Caco-2 (cell line): ENCODE measurements at places on chromosomes 5 and 9.
A peak's percentile ranks its signal among the peaks of the same experiment; 100 is the strongest.

DNA sequence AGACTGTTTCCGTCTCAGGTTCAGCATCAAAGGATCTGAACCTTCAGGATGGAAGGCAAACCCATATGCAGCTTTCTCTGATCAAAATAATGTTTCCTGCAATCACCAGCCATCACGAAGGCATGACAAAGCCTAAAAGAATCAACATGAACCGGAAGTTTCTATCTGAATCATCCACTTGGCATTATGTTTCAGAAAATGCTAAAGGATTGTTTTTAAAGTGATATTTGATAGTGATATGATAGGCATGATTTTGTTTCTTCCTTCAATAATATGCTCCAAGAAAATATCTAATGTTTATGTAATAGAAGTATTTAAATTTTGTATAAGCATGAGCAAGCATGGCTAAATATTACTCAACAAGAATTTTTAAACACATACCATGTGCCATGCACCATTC, 219.6 kb downstream of the PLK2 start:
- no peak for DNase-seq

DNA sequence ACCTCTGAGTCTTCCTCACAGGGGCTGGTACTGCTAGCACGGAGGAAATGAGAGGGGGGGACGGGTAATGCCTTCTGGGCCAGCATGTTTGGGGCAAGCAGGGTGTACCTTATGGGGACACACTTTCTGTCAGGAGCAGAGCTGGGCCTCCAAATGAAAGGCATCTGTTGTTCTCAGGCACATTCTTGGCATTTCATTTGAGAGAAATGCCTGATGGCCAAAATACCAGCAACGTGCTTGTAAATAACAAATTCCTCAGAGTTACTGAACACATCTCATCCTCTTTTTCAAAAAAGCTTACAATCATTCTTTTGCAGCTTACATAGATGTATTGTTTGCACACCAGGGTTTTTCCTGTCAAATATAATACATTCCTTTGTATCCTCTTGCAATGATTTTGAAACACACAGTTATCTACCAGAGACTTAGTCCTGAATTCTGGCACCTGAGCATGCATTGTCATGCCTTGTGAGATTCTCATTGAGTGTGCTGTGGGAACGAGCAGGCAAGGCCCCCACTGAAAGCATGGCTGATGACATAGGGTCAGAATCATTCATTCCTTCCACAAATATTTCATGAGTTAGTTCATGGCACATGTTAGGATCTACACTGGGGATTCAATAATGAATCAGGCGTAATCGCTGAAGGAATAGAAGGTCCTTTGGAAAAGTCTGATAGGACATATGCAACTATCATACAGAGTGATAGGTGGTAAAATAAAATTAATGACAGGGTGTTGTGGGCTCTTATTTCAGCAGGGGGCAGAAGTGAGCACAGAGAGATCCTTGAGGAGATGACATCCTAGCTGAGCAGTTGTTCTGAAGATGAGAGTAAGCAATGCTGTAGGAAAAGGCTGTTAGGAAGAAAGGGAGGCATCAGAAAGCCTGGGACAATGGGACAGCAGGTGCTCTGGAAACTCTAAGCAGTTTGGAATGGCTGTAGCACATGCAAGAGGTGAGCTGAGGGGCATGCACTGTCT, 260.9 kb upstream of the TUT7 start:
- peak; percentile 0 for DNase-seq

- DNase-seq, result no peak
Measured at GRCh38 chr5:37988454-37989046, 148.7 kb upstream of the GDNF start.

- DNase-seq, result no peak
Measured at GRCh38 chr9:7150153-7150890, 392.5 kb downstream of the KDM4C start.

- no peak for DNase-seq
Measured at GRCh38 chr9:114820776-114821501, 15.1 kb upstream of the TNFSF15 start.

DNA sequence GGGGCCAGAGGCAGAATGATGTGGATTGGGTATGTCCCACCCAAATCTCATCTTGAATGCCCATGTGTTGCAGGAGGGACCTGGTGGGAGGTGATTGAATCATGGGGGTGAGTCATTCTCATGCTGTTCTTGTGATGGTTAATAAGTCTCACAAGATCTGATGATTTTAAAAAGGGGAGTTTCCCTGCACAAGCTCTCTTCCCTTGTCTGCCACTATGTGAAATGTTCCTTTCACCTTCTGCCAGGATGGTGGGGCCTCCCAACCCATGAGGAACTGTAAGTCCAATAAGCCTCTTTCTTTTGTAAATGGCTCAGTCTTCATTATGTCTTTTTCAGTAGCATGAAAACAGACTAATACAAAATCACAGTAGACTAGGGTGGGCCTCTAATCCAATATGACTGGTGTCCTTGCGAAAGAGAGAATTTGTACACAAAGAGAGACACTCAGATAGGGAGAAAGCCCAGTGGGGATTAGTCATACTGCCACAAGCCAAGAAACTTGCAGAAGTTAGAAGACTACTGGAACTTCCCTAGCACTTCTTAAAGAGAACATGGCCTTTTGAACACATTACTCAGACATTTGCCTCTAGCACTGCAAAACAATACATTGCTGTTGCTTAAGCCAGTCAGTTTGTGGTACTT, 68.4 kb downstream of the ANXA1 start:
- no peak for DNase-seq

DNA sequence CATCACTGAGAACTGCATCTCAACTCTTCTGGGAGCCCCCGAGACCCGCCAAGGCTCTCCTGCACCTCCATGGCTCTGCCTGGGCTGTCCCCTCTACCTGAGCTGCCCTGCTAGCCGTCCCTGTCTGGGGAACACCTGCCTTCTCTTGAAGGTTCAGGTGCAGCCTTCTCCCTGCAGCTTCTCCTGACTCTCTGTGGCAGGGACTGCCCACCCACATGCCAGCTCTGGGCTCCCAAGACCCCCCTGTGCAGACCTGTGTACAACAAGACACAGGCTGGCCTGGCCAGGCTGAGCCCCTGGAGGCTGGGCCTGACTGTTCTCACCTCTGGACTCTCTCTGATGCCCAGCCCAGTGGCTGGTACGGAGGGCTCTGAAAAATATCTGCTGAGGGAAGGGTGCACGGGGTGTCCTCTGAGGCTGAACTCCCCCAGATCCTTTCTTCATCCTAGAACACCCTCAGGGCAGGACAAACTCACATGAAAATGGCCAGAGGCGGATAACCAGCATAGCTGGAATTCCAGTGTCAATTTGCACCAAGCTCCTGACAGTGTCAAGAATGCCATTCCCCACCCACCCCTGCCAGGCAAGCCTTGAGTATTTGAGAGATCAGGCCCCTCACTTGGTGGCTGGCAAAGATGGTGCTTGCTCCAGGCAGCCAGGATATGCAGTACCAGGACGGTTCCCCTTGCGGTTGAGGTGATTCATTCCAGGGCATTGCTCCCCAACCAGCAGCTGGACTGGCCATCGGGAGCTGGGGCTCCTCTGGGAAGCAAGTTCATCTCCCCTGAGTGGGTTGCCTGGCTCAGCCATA, 40.9 kb upstream of the SLC25A51 start:
- DNase-seq, result peak; percentile 89

DNA sequence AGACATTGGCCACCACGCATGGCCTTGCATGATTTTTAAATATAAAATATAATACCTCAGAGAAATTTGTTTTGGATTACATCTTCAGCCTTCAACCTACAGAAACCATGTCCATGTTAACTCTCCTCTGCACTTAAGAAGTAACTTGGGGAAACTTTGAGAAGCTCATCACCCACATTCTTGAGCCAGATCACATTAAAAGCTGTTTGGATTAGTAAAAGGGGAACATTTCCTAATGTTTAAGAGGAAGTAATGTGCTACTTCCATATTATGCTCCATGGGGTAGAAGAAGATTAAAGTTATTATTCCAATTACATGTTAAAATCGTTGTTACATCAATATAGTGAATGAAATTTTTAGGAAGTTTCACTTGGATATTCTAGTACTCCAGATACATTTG, 10.4 kb upstream of the CEP120 start:
- no peak for DNase-seq

DNA sequence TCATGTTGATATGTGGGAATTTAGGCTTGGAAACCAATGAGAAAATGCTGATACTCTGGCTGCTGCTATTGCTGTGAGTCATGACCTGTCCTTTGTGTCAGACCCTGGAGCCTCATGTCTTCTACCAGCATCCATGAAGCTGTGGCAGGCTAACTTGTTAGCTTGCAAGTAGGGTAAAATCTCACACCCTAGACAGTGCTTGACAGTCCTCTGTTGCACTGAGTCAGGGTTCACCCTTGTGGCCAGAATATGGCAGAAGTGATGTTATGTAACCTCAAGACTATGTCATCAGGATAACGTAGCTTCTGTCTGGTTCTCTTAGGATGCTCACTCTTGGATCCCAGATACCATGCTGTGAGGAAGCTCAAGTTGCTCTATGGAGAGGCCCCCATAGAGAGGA, 110.8 kb downstream of the LHX2 start:
- no peak for DNase-seq

DNA sequence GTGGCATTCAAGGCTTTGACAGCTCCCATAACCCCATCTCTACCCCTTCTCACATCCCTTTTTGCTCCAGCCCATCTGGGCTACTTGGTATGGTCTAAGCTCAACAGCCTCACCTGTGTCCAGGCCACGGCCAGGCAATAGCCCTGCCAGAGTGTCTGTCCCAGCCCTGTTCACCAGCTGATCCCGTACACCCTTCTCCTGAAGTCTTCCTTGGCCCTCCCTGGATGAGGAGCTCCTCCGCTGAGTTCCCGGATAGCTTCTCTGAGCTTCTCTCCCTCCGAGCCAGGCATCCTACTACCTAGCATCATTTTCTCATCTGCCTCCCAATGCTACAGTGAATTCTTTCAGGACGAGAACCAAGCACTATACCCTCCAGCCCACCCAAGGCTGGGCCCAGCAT, 208.2 kb downstream of the DAB2IP start:
- DNase-seq, result no peak

DNA sequence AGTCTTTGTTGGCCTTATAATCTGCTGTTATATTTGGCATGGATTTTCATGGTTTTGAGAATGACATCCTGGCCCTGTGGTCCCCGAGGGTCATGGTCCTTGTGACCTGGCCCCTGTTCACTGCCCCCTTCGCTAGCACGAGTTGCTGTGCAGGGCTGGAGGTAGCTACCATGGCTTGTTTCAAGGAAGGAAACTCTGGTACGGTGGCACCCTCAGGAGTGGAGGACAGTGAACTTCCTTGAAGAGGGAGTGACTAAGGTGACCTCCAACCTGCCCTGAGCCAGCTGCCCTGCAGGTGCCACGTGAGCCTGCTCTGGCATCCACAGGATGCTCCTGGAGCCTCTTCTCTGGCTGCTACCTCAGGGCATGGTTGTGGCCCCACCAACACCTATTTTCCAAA, 62.1 kb downstream of the MTAP start:
- DNase-seq, result no peak

- no peak for DNase-seq
Measured at GRCh38 chr5:36363101-36363500, 61.4 kb upstream of the RANBP3L start.

- DNase-seq, result peak; percentile 48
Measured at GRCh38 chr9:112125951-112126388, 49.1 kb downstream of the SUSD1 start.

DNA sequence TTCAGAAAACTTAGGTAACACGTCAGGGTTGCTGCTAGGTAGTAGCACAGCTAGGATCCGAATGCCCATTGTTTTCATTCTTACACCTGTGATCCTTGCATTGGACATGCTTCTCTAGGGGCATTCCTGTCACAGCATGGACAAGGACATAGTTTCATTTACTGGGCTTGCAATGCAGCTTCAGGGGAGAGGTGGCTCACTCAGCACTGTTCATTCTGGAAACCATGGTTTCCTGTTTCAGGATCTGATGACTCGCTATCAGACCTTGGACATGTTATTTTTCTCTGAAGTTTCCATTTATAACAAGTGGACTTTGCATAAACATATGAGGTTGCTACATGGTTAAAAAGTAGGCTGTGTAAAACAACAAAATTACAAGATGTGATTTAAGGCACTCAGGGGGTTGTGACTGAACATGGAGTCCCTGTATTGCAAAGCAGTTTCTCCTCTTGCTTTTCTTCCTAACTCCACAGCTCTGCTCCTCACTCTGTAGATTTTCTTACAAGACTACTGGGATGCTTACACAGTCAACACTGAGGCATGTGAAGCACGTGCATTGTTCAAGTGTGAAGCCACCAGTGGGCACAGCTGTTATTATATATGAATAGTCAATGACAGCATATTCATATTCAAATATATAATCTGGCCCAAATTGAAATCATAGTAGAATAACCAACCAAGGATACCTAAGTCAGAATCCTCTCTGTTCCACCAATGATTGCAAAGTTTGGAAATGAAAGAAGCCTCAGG, 66.1 kb upstream of the STK32A start:
- DNase-seq, result no peak

- DNase-seq, result no peak
Measured at GRCh38 chr5:55855509-55855908, 4.4 kb downstream of the IL31RA start.

- DNase-seq, result no peak
Measured at GRCh38 chr9:115443890-115444289, 325.9 kb upstream of the TNC start.

DNA sequence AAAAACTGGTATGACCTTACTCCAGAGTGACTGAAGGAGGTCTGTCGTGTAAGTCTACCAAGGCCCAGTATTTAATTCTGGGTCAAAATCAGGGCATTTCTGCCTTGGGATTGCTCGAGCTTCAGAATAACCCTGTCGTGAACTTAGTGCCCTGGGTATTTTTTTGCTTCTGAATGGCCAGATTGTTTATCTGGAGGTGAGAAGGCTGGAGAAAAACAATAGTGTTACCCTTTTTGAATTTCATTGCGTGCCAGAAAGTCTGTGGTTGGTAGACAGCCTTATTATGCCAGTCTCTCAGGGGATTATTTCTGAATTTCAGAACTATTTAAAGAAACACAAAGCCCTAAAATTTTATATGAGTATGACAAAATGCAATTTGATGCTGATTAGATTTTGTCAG, 323.4 kb downstream of the CSNK1G3 start:
- DNase-seq, result no peak

DNA sequence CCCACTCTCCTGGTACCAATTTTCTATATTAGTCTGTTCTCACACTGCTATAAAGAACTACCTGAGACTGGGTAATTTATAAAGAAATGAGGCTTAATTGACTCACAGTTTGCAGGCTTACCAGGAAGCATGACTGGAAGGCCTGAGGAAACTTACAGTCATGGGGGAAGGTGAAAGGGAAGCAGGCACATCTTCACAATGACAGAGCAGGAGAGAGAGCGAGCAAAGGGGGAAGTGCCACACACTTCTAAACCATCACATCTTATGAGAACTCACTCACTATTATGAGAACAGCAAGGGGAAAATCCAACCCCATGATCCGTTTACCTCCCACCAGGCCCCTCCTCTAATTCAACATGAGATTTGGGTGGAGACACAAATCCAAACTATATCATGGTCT, 72.2 kb downstream of the ATG10 start:
- no peak for DNase-seq
